ENCODE measurements at places on chromosomes 1 and 21.
A peak's percentile ranks its signal among the peaks of the same experiment; 100 is the strongest.

DNA sequence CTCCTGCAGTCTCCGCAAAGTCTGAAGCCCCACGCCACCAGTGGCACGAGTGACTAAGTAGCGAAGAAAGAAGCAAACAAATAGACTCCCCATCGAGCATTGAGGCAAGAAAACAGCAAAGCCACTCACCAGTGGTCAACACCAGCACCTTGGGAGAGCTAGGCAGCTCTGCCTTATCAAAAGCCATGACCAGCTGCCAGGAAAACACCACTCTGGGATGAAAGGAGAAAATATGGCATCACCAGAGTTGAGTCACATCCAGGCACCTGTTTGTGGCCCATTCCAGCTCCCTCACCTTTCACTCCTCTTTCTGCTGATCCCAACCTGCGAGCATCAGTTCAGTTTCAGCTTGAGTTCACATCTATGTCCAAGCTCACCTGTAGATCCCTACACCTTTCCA, 17.2 kb downstream of the PDZK1 start:
- no peak for DNase-seq

- DNase-seq = no peak
These were observed 47.1 kb upstream of the COG2 start for GRCh38 chr1:230595181-230595580.

DNA sequence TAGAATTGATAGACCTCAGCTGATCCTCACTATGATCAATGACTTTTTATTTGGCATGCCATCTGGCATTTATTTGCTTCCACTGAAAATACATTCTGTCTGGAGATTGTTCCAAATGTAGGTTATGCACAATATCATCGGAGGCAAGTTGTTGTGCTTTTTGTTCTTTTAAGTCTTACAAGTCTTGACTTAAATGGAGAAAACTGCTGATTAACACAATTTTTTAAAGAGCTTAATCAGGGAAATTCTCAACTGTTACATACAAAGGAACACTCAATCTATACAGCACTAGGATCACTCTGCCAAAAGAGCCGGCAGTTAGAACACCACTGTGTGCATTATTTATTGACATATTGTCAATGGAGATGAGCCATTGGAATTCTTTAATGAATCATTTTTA, 19.2 kb downstream of the CYYR1 start:
- DNase-seq = no peak

- DNase-seq = no peak
These were observed 57.9 kb downstream of the ACBD6 start for GRCh38 chr1:180444522-180444921.

DNA sequence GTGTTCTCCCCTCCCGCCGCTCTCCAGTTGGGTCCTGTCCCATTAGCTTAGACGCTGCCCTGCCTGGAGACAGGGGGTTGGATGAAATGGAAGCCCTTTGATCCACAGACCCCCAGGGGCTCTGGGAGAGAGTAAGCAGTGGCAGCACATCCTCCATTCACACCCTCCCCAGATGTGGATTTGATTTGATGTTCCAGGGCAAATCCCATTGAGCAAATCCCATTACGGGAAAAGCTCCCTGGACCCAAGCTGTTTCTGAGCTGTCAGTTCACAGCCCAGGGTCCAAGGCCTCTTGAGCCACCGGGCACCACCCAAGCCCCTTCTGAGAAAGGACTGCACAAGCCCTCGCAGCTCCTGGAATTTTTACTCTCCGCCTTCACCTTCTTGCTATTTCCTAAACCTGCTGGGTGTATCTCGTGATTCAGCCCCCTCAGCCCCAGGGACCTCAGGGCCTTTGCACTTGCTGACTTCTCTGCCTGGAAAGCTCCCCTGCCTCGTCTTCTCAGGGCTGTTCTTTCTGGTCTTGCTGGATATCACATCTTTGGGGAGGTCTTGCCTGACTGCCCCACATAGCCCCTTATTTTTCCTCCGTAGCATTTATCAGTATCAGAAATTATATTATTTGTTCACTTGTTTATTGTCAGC, 101.1 kb downstream of the PAX7 start:
- no peak for DNase-seq

DNA sequence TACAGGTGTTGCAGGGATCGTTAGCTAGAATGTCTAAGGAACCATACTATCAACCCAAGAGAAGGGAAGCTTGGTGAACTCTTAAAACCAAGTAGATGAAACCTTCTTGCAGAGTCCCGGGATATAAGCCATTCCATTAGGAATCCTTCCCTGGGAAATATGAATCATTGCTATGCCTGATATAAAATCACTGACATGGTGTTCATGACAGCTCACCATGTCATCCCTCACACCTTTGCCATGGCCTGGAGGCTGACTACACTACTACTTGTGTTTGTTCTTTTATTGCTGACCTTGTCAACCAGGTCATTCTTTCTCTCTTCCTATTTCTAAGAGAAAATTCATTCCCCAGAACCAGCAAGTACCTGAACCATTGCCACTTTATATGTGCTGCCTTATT, 12.1 kb downstream of the ST6GALNAC3 start:
- DNase-seq = no peak

DNA sequence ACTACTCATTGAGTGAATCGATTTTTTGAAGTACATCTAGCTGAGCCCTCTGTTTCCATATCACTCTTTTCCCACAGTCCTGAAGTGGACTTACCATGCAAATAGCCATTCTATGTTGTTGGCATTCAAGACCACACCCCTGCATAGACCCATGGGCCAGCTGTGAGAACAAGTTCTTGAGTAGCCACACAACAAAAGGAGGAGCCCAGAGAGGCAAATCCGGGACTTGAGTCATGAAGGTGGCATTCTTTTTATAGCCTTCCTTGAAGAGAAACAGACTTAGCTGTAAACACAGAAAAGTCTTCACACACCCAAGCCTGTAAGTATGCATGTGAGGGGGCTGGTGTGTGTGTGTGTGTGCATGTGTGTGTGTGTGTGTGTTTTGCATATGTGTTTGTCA, 13.8 kb upstream of the SPRR5 start:
- DNase-seq = no peak

DNA sequence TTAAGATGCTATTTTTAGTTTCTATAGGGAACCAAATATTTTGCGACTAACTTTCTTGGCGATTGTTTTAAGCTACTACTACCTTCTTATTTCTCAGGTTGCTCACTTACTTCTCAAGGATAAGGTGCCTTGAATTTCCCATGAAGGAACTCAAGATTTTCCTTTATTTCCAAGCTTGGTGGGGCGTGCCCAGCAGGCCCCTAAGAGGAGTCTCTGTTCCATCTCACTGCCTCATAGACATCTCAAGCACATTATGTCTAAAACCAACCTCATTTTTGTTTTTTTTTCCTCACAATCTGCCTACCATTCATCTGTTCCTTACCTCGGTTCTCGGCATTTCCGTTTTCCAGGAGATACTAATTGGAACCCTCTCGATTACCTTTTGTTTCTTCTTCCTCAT, 421.9 kb downstream of the DISC1 start:
- DNase-seq = no peak

DNA sequence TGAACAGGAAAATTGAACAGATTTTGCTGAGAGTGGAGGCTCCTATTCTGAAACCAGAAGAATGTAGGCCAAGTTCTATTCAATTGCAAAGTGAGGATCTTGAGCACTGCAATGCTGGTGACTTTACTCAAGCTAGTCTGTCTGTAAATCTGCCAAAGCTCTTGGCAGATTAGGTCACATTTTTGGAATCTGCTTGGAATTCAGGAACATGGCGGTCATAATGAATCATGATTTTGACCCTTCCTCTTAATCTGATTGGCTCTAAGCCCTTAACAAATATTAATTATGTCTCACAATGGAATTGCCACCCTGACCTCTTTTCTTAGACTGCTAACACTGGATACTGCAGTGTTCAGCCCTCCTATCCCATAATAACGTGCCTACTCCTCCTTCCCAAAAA, 7.2 kb upstream of the GNG12 start:
- no peak for DNase-seq

GRCh38 chr21:33042812-33043211, 17.1 kb downstream of the OLIG2 start:
- no peak for DNase-seq

DNA sequence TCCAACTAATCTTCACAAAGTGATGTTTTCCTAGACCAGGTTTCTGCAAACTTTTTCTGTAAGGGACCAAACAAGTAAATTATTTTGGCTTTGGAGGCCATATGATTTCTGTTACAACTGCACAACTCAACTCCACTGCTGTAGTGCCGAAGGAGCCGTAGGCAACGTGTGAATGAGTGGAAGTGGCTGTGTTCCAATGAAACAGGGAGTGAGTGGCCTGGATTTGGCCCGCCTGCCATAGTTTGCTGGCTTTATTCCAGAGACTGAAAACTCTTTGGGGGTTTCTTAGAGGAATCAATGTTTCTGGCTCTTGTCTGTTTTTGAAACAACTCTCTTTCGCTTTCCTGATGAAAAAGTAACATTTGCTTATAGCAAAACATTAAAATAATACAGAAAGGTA, 12.6 kb upstream of the ACTL8 start:
- DNase-seq = no peak

- no peak for DNase-seq
These were observed 22.1 kb upstream of the COX20 start for GRCh38 chr1:244813327-244813726.

- no peak for DNase-seq
These were observed at the start of gene CDA for GRCh38 chr1:20588634-20589225. CDA (plus strand) TSS chr1:20589097; CDS start chr1:20589130, 33 bp downstream.

- DNase-seq = no peak
These were observed 10.1 kb downstream of the GPATCH2 start for GRCh38 chr1:217620814-217621213.

GRCh38 chr1:209869291-209870149, 41.7 kb downstream of the UTP25 start:
- DNase-seq = no peak

- no peak for DNase-seq
These were observed 13.3 kb upstream of the CD101 start for GRCh38 chr1:116988248-116988647.

GRCh38 chr1:230943048-230943593, 35.5 kb downstream of the TTC13 start:
- DNase-seq = no peak

- DNase-seq = peak; percentile 57
These were observed 19.7 kb downstream of the CDK18 start for GRCh38 chr1:205523891-205524793.

DNA sequence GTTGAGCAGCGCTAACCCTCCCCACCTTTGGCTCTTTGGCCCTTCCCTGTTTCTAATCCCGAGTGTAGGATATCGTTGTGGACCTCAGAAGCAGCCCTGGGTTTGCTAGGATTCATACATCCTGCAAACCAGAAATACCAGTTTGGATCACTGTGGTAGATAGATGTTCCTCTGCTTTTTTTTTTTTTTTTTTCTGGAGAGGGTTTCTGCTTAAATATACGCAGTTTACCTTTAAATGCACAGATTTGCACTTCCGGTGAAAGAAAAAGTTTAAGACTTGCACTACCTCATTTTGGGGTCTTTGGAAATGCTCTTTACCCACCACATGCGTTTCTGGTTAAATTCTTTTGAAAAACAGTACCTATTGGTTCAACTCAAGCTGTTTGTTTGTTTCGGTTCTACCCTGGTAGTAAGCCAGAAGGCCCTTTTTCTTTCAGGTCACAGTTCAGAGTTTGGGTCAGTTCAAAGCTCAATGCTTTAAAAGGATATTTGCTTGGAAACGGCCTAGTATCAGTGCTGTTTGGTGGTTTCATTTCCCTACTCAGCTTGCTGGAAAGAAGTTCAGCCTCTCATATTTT, 908 bp downstream of the DDI2 start:
- DNase-seq = no peak

- DNase-seq = no peak
These were observed 17.9 kb upstream of the OR2B11 start for GRCh38 chr1:247475793-247476192.

DNA sequence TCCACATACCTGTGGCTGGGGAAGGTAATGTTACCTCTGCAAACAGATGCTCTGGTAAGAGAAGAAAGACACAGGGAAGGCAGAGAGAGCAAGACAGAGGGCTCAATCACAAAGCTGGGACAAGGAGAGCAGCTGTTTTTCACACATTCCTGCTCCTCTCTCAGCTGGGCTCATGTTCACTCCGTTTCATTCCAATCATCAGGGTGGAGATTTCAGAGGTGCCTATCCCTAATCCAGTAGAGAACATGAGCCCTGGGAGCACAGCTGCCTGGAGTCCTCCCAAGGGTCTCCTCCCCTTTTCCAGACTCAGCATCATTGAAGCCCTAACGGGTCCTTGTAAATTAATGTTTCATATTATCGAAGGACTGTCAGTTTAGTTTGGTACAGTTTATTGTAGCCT, 19.4 kb downstream of the GADD45A start:
- no peak for DNase-seq

DNA sequence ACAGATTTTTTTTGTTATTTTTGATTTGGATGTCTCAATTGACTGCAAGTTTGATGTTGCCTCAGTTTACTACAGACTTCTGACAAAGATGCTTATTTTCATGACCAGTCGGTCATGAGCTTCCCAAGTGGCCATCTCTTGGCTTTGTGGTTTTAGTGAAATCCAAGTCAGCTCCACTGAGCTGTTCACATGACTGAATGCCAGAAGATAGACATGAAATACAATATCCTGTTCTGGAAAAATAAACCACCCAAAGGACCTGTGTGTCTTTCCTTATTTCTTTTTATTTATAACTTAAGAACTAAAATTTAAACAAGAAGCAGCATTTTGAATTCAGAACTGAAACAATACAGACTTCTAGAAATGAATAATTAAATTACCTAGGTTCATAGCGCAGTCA, 89.3 kb downstream of the HMCN1 start:
- no peak for DNase-seq

- no peak for DNase-seq
These were observed 21.4 kb upstream of the SLC9A1 start for GRCh38 chr1:27176323-27176722.

GRCh38 chr1:61504852-61505390, 220.0 kb downstream of the TM2D1 start:
- DNase-seq = no peak

DNA sequence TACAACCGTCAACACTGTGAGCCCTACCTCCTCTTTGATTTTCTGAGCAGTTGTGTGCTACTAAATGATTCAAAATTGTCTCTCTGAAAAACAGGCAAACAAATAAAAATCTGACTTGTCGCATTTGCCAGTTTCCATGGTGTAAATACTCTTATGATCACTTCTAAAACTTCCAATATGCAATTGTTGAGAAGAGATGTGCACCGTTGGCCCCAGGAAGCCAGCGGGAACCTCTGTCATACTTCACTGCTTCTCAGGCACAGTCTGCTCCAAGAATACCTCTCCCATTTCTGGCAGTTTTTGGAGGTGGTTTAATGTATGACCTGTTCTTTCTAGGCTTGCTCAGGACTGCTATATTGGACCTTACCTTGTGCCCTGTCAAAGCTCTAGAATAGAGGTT, 196.0 kb upstream of the NCAM2 start:
- no peak for DNase-seq

DNA sequence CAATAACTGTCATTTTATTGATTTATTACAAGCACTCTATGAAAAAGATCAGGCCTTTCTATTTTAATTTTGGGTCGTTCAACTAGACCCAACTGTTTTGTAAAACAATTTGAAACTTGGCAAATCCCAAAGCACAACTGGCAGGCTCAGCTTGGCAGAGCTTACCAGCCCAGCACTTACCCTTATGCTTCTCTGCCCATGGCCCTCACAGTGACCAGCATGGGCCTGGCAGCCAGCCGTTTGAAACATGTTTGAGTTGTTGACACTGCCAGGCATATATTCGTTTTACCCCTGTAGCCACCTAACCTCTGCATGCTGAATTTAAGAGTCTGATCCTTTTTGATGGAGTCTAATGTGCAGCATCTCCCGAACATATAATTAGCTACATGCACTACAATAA, 796.7 kb upstream of the ADGRL2 start:
- no peak for DNase-seq

- DNase-seq = no peak
These were observed 27.3 kb upstream of the BCAR3 start for GRCh38 chr1:93708734-93709481.

All from stimulated activated CD4-positive, alpha-beta T cell treated with anti-CD3 and anti-CD28 coated beads, Interleukin-1b, Interleukin-23, amount 100 ng/mL, for 24 hours (primary cell).